ENCODE measurements at places on chromosomes 5 and 9.

GRCh38 chr9:132509928-132510874, 72.2 kb upstream of the BARHL1 start:
- DNase-seq: no peak

DNA sequence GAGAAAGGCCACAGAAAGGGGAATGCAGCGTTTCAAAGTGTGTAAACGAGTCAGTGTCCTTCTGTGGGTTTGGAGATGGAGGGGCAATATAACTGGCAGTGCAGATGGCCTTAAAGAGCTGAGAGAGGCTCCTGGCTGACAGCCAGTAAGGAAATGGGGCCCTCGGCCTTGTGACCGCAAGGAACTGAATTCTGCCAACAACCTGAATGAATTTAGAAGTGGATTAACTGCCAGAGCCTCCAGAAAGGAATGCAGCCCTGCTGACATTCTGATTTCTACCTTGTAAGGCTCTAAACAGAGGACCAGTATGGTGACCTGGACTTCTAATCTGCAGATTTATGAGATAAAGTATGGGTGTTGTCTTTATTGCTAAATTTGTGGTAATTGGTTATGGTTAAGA, 17.5 kb upstream of the NREP start:
- no peak for DNase-seq

- no peak for DNase-seq
These were observed 264.9 kb upstream of the EFNA5 start for GRCh38 chr5:107935645-107936044.

GRCh38 chr5:9570876-9571275, 25.0 kb upstream of the SEMA5A start:
- DNase-seq: no peak

DNA sequence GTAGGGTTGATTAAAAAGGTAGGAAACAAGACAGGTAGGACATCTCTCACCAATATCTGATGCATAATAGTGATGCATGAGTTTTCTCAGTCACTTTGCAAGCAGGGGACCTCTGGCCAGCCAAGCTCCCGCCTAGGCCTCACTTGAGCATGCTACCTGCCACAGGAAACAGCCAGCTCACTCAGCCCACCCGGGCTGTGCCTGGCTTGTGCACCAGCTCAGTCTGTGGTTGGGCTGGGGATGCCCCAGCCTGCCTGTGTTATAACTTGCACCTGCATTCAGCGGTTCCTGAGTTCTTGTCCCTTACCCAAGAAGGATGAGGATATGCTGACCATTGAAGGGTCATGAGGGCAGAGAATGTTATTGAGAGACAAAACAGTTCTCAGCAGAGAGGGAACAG, 172.8 kb upstream of the PLCXD3 start:
- DNase-seq: no peak

All from activated CD8-positive, alpha-beta memory T cell treated with anti-CD3 and anti-CD28 coated beads for 1 hour (primary cell).